ENCODE measurements at places on chromosomes 7 and 10.

DNA sequence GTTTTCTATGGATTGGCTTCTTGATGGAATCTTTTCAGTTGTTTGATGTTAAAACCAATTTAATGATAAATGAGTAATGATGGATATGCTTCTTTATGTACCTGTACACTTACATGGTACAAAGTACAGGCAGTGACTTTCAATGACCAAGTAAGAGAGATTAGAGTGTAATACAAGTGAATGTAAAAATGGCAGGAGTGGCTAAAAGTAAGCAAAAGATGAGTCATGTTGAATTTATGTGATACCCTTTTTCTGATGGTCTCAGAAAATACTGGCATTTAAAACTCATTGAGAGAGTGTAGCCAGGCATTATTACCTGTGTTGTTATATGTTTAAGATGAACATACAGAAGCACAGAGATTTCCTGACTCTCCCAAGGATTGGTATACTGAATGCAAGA lies 97.1 kb downstream of the GPR85 start:
- DNase-seq = no peak

GRCh38 chr7:70415179-70415972 lies 716.6 kb upstream of the GALNT17 start:
- no peak for DNase-seq

DNA sequence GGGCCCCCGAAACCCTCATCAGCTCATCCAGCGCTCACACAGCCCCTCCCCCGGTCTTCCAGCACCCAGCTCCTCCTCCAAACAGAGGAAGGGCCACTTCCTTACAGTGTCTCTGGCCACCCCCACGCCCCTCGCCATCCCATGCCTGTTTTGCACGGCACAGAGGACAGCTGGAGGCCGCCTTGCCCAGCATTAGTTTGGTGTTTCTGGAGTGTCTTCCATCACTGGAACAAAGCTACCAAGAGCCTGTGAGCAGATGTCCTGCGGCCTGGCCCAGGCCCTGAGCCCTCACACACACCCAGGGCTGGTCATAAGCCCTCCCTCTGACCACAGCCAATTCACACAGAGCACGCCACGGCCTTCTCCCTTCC lies 82.3 kb downstream of the MAD1L1 start:
- no peak for DNase-seq

DNA sequence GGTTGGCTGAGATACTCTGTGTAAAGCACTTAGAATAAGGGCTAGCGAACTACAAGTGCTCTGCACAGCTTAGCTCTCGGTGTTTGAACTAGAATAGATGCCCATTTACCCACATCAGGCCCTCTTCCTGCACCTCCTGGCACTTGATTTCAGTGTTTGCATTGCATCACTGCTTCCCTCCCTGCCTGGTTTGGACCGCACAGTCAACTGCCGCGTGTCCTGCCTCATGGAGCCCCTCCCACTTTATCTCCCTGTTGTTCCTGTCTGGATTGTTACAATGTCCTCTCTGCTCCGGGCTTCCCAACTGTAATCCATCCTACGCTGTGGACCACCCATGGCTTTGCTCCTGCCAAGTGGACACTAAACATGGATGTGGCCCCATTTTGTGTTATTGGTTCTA lies 2.3 kb downstream of the FAM107B start:
- DNase-seq = no peak

- DNase-seq = no peak
These were observed 46.2 kb downstream of the LAMB4 start for GRCh38 chr7:108083980-108084379.

DNA sequence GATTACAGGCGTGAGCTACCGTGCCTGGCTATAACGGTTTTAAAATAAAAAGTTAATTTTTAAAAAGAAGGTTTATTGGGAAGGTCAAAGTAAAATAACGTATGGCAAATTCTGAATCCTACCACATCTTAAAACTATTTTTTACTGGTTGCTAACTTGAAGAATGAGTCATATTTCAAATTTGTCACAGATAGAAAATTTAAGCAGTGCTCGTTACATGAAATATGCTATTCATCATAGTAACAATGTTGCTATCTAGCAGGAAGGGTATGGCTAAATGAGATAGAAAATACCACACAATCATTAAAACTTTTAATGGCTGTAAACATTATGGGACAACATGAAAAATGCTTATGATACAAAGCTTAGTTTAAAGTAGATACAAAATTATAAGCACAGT lies 500.5 kb downstream of the PHTF2 start:
- no peak for DNase-seq

DNA sequence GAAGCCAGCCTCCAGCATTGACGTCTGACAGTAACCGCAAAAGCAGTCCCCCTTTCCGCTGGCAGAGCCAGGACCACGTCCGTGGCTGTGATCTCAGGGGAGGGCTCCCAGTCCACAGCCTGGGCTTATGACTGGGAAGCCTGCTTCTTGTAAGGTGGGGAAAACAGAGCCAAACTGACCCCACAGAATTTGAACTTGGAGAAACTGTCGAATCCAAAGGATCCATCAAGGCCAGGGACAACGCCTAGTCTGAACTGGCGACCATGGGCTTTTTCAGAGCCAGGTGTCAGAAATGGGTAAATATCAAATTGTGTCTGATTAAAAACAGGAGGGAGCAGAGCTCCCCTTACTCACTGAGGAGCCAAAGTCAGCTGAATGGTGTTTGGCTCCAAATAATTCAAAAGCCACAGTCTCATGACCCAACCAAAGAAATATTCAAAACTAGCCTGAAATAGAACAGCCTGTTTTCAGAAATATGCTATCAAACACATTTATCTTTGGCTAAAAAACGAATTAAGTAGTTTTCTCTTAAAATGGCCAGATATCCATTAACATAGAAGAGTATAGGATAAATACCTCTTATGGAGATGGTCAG lies 751.4 kb upstream of the GALNT17 start:
- DNase-seq = no peak

- DNase-seq = no peak
These were observed 173.6 kb downstream of the CDCA7L start for GRCh38 chr7:21771906-21772610.

DNA sequence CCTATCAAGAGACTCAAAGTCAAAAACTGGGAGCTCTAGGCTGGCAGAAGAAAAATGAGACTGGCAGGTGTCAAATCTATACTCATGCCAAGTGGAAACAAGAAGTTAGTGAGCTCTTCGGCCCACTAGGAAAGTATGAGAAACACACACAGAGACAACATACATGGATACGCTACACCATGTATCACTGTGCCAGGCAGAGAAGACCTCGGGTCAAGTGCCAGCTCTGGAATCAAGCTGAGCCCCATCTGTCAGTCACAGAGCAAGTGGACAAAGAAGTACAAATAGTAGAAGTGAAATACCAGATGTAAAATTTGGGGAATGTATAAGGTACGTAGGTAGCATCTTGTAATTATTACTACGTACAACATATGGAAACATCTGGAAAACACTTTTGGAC lies 62.4 kb downstream of the FAM13C start:
- DNase-seq = no peak

Data from activated CD4-positive, CD25-positive, alpha-beta regulatory T cell (primary cell).